Hematopoietic multipotent progenitor cell treated with erythropoietin and hydrocortisone succinate and interleukin-3 and kit ligand, for 6 days (in vitro differentiated cells): ENCODE measurements at places on chromosomes 16 and 17.

- DNase-seq, result no peak
Observed at GRCh38 chr16:622920-623280, 7.9 kb upstream of the WFIKKN1 start.

- DNase-seq, result no peak
Observed at GRCh38 chr17:74838274-74838673, 21.4 kb downstream of the GRIN2C start.

DNA sequence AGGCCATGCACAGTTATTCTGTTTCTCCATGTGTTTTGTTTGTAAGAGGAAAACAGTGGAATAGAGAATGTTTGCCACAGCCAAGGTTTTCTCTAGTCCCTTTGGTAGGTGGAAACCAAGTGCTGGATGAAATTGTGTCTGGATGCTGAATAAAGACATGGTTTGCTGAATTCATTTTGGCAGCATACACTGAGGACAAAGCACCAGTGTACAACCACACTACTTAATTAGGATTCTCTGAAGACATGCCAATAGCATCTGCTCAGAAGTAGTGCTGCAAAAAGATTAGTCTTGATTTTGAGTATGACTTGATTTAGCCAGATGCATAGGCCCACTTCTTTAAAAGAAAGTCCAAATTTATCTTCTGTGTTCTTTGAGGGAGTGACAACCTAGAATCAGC lies 230.5 kb upstream of the CACNG5 start:
- DNase-seq, result no peak

GRCh38 chr16:54602666-54603065 lies 316.1 kb upstream of the IRX3 start:
- DNase-seq, result no peak

DNA sequence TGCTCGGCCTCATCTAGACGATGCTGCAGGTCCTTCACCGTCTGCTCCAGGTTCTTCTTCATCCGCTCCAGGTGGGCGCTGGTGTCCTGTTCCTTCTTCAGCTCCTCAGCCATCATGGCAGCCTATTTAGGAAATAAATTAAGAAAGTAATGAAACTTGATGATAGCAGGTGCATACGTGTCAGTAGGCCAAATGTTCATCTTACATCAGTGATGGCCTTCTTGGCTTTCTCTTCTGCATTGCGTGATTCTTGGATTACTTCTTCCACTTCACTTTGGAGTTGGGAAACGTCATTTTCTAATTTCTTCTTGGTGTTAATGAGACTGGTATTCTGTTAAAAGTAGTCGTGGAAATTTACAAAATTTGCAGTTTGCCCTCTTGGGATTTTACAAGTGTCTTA lies 20.1 kb upstream of the MYH13 start:
- no peak for DNase-seq

GRCh38 chr16:89369266-89369895 lies 121.0 kb downstream of the ANKRD11 start:
- peak; percentile 68 for DNase-seq

DNA sequence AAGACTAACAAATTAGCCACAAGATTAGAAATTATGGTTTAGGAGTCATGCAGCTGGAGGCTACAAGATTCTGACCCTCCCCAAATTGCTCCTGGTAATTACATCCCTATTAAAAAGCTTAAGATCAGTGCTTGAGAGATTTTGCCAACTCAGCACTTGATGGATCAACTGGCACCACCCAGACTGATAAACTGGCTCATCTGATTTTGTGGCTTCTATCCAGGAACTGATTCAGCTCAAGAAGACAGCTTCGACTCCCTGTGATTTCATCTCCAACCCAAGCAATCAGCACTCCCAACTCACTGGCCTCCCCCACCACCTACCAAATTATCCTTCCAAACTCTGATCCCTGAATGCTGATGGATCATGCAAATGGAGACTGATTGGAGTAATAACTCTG lies 94.8 kb downstream of the TNFRSF13B start:
- no peak for DNase-seq

DNA sequence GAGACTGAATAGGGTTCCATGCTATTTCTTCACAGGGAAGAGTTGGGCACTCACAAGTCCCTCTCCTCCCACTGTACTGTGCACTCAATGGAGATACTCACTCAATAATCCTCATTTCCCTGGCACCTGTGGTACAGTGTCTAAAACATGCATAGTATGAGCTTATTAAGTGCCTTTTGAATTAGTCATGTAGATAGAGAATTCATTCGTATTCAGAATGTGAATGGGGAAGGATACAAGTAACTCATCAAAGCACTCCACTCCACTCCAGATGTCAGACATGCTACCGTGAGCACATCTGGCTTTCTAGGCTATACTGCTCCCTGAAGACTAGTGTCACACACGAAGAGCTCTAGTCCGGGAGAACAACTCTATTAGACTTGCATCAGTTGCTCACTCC lies 6.3 kb downstream of the C17orf75 start:
- DNase-seq, result no peak

GRCh38 chr17:70230850-70231640 lies 61.7 kb downstream of the KCNJ2 start:
- peak; percentile 22 for DNase-seq

DNA sequence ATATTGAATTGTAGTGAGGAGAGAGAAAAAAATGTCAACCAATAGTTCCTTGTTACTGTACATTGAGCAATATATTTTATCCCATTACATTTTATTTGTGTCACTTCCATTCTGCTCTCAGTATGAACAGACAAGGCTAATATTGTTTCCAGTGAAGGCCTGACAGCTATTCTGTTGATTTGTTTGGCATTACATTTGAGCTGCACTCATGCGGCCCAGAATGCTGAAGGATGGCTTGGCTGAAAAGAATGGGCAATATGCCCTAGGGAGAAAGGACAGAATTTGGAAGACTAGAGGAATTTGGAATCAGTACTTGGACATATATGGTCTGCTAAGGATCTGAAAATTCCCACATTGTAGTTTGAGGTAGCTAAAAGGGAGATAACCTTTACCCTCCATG lies 1294.4 kb downstream of the CDH8 start:
- DNase-seq, result no peak

DNA sequence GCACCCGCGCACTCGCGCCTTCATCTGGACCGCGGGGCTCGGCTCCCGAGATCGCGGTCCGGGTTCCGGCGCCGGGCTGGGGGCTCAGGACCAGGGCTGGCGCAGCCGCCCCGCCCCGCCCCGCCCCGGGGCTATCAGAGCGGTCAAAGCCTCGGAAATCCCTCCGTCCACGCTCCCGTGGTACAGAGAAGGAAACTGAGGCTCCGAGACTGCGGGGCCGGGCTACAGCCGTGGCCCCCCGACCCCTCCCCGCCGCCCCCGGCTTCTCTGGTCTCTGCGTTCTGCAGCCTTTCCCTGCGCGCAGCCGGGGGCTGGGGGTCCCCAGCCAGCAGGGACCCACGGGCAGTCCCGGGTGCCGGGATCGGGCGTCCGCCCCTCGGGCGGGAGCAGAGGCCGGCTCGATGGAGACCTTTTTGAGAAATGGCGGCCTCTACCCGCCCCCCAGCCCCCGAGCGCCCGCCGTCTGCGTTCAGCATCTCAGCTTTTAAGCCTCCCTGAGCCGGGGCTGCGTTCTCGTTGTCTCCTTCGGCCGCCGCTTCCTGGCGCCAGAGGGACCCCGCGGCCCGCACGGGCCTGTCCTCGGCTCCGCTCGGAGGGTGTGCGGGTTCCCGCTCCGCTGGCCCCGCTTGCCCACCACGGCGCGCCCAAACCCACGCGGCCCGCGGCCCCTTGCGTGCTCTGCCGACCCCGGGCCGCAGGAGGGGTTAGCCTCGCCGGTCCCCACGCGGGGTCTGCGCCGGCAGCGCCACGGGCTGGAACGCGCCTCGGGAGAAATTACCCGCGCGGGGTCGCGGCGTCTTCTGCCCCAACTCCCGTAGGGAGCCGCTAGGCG lies 1.5 kb upstream of the NPTX1 start:
- DNase-seq, result peak; percentile 70

DNA sequence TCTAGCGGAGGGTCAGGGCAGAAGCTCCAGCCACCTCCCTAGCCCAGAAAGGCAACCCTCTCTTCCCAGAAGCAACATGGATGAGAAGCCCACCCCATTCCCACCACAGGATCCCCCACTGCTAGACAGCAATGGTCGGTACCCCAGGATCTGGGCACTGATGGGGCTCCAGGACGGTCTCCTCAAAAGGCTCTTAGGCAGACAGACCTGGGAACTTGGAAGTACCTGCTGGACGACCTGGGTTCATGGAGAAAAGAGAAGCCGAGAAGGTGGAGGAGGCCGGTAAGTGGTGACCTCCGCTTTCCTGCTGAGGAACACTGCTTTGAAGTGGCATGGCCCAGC lies 96.6 kb downstream of the TBC1D16 start:
- no peak for DNase-seq

DNA sequence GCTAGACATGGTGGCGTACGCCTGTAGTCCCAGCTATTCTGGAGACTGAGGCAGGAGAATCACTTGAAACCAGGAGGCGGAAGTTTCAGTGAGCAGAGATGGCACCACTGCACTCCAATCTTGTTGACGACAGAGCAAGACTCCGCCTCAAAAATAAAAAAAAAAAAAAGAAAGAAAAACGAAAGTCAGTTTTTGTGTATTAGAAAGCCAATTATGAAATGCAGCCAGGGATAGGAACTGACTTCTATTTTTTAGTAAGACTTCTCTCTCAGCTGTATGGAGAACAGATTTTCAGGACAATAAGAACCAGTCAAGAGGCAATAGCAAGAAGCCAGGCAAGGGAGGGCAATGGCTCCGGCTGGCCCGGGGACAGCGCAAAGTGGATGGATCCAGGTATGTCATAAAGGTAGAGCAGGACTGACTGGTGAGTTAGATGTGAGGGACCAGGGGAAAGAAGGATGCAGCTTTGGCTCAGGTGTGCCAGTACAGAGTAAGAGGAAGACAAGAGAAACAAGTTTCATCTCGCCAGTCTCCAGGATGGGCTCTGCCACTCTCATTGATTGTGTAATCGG lies 12.5 kb upstream of the CCL1 start:
- no peak for DNase-seq

GRCh38 chr17:1009229-1010085 lies 12.5 kb downstream of the TIMM22 start:
- no peak for DNase-seq

DNA sequence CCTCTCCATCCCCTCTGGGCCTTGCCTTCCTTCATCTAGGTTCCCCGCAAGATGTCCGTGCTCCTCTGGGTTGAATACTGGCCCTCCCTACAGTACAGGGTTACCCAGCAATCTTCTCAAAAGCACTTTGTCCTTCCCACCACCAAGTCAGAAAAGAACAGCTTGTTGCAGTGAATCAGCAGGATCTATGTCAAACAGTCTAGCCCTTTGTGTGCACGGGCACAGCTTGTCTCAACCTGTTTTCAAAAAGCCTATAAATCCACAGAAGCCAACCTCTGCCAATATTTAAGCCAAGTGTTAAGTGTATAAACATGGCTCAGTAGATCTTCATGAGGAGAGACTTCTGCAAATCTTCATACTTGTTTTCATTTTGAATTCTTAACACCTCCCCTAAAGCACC lies 25.2 kb downstream of the C17orf67 start:
- DNase-seq, result no peak

DNA sequence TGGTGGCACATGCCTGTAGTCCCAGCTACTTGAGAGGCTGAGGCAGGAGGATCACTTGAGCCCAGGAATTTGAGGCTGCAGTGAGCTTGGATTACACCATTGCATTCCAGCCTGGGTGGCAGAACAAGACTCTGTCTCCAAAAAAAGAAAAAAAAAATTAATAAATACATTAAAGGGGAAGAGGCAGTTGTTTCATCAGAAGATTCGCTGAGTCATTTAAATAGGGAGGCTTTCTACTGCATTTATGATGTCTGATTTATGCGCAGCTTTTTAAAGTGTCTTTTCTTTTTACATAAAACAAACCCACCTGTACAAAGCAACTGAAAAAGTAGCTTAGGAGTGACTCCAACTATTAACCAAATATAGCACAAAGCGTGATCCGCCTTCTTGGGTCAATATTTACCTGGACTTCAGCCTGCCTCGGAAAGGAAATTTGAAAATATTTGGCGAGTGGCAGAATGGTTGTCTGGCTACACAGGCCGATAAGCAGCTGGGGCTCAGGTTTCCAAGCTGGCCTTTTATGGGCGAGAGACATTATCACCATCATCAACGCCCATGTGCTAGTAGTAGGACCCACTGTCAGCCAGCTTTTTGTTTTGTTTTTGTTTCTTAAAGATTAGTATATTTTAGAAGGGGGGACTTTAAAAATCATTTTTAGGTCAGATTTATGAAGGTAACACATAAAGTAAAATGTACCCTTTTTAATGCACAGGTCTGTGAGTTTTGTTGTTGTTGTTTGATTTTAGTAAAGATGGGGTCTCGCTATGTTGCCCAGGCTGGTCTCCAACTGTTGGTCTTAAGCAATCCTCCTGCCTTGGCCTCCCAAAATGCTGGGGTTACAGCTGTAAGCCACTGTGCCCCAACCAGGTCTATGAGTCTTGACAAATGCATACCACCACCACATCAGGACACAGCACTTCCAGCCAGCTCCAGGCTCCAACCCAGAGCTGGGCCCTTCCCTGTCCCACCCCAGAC lies 42.5 kb upstream of the RASD1 start:
- peak; percentile 27 for DNase-seq

GRCh38 chr16:27973678-27974077 lies 89.8 kb downstream of the GSG1L start:
- DNase-seq, result peak; percentile 26

DNA sequence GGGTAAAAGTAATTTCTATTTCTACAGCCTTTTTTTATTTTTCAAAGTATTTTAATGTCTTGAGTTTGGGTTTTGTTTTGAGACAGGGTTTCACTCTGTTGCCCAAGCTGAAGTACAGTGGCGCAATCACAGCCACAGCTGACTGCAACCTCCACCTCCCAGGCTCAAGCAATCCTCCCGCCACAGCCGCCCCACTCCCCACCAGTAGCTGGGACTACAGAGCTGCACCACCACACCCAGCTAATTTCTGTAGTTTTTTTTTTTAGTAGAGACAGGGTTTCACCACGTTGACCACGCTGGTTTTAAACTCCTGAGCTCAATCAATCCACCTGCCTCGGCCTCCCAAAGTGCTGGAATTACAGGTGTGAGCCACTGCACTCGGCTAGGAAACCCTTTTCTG lies 44.0 kb downstream of the TUBD1 start:
- peak; percentile 74 for DNase-seq

GRCh38 chr17:82283208-82283749 lies 9.8 kb upstream of the CSNK1D start:
- peak; percentile 62 for DNase-seq

- DNase-seq, result no peak
Observed at GRCh38 chr17:73187203-73187769, 5.6 kb upstream of the COG1 start.

GRCh38 chr17:4125552-4125951 lies 17.3 kb downstream of the ZZEF1 start:
- no peak for DNase-seq
